ENCODE measurements at places on chromosomes 12 and 14. TPM values are rescaled to one million over a fixed set of nuclear protein-coding genes. Genes with fewer than 3 reads are reported as not detected.

KRT78 gene
- not detected for total RNA-seq

GRCh38 chr14:30240685-30241084 lies 313.0 kb upstream of the PRKD1 start:
- DNase-seq, result no peak

DNA sequence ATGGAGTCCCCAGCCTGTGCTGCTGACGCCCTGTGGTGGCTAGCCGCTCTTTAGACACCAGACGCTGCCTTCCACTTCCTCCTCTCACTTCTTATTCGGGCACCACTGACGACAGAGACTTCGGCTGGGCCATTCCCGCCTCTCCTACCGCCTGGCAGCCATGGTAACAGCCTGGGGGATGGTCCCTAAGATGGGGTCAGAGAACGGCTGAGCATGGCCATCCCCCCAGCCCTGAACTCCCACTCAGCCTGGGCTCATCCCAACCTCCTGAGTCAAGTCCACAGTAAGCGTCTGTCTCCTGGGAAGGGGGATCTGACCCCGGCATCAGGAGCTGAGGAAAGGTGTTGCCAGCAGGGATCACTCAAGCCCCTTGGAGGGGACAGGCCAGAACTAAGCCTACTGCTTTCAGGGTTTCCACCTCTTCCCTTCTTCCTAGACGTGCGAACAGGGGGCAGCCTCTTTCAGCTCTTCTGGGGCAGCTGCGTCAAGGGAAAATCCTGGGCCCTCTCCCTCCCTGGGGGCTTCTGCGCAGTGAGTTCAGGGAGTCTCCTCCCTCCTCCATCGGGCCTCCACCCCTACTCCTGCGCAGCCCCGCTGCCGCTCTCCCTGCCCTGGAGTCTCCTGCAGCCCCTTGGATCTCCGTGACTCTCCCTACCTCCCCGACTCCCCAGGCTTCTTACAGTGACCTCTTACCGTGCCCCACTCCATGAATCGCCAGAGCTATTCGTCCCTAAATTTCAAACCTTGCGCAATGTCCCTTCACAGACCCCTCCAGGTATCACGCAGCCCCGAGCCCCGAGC lies 643 bp upstream of the TAMALIN start:
- DNase-seq, result no peak

DNA sequence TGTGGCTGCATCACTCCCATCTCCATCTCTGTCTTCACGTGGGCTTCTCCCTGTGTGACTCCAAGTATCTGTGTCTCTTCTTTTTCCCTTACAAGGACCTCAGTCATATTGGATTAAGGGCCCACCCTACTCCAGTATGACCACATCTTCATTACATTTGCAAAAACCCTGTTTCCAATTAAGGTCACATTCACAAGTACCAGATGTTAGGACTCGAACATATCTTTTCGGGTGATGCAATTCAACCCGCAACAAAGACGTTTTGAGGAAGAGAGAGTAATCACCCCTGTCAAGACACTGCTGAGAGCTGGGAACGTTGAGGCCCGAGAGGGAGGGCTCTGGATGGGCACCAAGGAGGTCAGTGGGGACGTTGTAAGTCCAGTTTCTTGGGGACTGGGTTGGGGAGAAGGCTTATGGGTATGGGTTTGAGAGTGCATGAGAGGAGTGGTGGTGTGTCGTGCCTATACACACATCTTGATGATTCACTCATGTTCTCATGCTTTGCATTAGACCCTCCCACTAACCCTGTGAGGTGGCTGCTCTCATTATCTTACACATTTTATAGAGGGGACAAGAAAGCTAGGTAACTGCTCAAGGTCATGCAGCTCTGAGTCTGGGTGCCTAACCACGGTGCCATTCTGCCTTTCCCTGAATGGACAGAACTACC lies 12.1 kb upstream of the IFI27 start:
- no peak for DNase-seq

- peak; percentile 46 for DNase-seq
These were observed at the start of gene CCDC63 for GRCh38 chr12:110846615-110847566. Gene CCDC63 (plus strand): TSS chr12:110846987. CDS start chr12:110852955, 5,968 bp downstream.
